ENCODE measurements at places on chromosomes 5 and 9.

GRCh38 chr5:14435481-14435880, 146.1 kb upstream of the OTULINL start:
- no peaks in the 10 kb centered on the region for H3K36me3 ChIP-seq
- no peak overlapping the region for H3K27ac ChIP-seq
- no peak overlapping the region for H3K4me3 ChIP-seq
- H3K27me3 ChIP-seq, result no peaks in the 10 kb centered on the region
- no peak for DNase-seq

- no peaks in the 10 kb centered on the region for H3K36me3 ChIP-seq
- no peaks in the 10 kb centered on the region for H3K4me1 ChIP-seq
- H3K27me3 ChIP-seq, result no peaks in the 10 kb centered on the region
- no peak overlapping the region for H3K27ac ChIP-seq
These were observed 102.0 kb downstream of the CAVIN4 start for GRCh38 chr9:100679834-100680233.

DNA sequence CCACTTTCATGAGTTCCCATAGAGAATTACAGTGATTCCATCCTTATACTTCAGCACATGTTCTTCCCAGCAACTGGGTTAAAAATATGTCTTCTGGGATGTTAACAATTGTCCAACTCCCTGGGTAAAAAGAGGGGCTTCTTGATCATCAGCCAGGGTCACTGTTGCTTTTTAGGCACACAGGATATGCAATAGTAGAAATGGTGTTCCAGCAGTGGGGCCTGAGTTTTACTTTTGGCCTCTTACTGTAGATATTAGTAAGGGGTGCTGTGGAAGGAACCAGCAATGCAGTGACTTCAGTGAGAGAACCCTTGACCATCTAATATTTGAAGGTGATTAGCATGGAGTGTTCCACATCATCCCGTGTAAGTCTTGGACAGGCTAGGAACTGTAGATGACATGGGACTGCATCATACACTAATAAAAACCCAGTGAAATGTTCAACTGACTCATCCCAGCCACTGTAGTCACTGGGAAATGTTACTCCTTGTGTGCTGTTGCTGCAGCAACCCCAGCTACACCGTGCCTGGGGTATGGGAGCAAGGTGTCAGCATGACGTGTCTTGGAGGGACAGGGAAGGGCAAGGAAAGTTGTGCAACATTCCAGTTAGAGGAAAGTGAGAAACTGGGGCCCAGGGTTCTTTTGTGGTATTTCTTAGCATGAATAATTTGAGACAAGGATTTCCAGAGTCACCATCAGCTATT, 610.9 kb downstream of the RAB3C start:
- H3K4me1 ChIP-seq, result no peaks in the 10 kb centered on the region
- no peaks in the 10 kb centered on the region for H3K36me3 ChIP-seq
- DNase-seq, result no peak
- H3K4me3 ChIP-seq, result no peak overlapping the region
- H3K27ac ChIP-seq, result no peak overlapping the region

GRCh38 chr9:108209132-108209685, 646.6 kb downstream of the ACTL7B start:
- no peak for DNase-seq
- no peak overlapping the region for H3K27ac ChIP-seq
- no peaks in the 10 kb centered on the region for H3K27me3 ChIP-seq
- no peaks in the 10 kb centered on the region for H3K36me3 ChIP-seq

GRCh38 chr5:142978726-142979125, 208.5 kb downstream of the ARHGAP26 start:
- H3K4me3 ChIP-seq, result no peak overlapping the region
- no peaks in the 10 kb centered on the region for H3K36me3 ChIP-seq
- no peaks in the 10 kb centered on the region for H3K27me3 ChIP-seq
- no peak overlapping the region for H3K27ac ChIP-seq

GRCh38 chr9:12764150-12764549, 10.7 kb upstream of the LURAP1L start:
- no peak for DNase-seq
- no peaks in the 10 kb centered on the region for H3K36me3 ChIP-seq
- H3K4me1 ChIP-seq, result no peaks in the 10 kb centered on the region
- H3K27ac ChIP-seq, result no peak overlapping the region

DNA sequence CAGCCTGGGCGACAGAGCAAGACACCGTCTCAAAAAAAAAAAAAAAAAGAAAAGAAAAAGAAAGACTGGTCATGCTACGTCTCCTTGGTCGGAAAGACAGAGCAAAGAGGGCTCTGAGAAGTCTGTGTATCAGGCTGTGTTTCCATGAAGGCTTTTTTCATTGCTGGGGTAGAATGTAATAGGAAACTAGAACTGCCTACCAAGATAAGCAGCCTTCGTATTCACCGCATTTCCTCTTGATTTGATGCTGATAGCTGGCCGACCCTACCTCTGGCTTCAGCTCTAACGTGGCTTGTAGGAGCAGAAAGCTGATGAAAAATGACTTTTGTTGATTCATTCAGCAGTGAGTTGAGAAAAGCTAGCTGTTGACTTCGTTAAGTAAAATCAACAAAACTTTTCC, 17.4 kb downstream of the SLC1A3 start:
- no peaks in the 10 kb centered on the region for H3K36me3 ChIP-seq
- no peak overlapping the region for H3K4me3 ChIP-seq
- DNase-seq, result no peak
- H3K4me1 ChIP-seq, result no peaks in the 10 kb centered on the region
- H3K27me3 ChIP-seq, result no peaks in the 10 kb centered on the region
